ENCODE measurements at places on chromosomes 7 and 10.

- DNase-seq, result no peak
Observed at GRCh38 chr10:26550774-26551526, 112.8 kb downstream of the APBB1IP start.

DNA sequence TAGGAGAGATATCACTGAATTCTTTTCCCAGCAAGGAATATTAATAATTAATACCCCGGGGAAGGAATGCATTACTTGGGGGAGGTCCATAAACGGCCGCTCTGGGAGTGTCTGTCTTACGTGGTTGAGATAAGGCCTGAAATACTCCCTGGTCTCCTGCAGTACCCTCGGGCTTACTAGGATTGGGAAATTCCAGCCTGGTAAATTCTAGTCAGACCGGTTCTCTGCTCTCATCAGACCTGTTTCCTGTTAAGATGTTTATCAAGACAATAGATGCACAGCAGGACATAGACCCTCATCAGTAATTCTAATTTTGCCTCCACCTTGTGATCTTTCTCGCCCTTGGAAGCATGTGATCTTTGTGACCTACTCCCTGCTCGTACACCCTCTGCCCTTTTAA, 162.8 kb upstream of the KCND2 start:
- DNase-seq, result no peak

DNA sequence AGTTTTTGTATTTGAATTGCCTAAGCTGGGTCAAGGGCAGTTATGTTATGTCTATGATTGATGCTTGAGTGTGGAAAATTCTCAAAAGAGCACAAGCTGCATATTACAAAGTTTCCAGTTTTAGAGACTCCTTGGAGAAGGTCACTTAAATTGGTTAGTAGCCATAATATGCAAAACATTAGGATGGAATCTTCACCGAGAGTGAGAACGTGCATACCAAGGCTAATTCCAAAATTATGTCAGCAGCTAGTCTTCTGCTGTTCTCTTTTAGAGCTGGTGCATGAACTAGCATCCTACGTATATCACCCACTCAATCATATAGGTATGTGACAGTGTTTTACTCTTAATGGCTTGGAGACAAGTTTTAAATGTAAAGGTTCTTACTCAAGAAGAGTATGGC, 49.2 kb downstream of the MKX start:
- no peak for DNase-seq

GRCh38 chr7:107993891-107994291, 9.1 kb downstream of the LAMB1 start:
- DNase-seq, result no peak

GRCh38 chr10:34908481-34908880, 93.4 kb upstream of the PARD3 start:
- peak; percentile 79 for DNase-seq

DNA sequence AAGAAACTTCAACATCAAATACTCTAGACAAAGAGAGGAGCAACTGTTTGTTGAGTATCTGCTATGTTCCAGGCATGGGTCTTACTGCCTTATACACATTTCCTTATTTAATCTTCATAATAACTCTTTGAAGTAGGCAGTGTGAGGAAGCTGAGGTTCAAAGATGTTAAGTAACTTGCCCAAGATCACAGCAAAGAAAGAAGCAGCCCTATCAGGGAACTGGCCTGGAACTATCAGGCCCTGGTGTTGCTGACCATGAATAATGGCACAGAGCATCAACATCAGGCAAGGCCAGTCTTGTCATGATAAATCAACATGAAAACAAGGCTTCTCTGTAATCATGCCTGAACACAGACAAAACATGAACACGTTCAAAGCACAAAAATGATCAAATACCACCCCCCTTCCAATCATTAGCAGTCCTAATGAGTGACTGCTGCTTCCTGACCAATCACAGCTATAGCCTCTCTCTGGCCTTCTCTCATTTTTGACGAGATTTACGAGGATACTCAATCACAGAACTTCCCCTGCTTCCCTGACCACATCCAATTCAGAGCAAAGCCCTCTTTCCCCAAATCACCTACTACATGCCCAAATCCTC, 2.3 kb downstream of the GSDME start:
- DNase-seq, result no peak

GRCh38 chr7:81285142-81285871, 366.5 kb upstream of the SEMA3C start:
- DNase-seq, result peak; percentile 38

GRCh38 chr7:152925412-152926147, 166.0 kb downstream of the ACTR3B start:
- DNase-seq, result no peak

DNA sequence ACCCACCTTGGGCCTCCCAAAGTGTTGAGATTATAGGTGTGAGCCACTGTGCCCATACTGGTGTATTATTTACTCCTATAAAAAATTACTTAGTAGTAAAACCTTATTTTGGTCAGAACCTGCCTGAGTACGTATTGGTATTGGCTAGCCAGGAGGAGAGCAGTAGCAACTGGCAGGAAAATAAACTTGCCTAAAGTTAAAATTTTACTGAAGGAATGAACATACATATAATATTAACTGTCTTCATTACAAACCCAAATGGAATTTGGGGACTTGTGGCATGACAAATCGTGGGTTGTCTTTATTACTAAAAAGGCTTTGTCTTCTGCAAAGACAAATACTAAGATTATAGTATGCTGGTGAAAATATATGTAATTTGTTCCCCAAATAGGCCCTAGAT, 8.4 kb downstream of the RAB18 start:
- no peak for DNase-seq

- DNase-seq, result no peak
Observed at GRCh38 chr10:86062647-86063145, 303.9 kb downstream of the GRID1 start.

- DNase-seq, result no peak
Observed at GRCh38 chr7:106073701-106074100, 38.4 kb downstream of the SYPL1 start.

DNA sequence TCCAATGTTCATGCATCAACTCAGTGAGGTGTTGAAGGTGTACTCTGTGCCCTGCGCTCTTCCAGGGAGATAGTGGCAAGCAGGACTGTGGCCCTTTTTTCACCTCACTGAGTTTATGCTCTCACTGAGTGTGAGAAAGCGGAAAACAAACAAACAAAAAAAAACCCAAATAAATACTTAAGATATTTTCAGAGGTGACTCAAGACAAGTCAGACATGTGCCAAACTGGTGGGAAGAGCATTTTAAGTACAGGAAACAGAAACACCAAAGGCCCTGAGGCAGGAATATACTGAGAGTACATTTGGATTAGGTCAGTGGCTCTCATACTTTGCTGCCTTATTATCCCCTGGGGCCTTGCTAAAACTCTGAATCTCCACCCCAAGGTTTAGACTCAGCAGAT, 111.9 kb upstream of the IGFBP3 start:
- peak; percentile 83 for DNase-seq

DNA sequence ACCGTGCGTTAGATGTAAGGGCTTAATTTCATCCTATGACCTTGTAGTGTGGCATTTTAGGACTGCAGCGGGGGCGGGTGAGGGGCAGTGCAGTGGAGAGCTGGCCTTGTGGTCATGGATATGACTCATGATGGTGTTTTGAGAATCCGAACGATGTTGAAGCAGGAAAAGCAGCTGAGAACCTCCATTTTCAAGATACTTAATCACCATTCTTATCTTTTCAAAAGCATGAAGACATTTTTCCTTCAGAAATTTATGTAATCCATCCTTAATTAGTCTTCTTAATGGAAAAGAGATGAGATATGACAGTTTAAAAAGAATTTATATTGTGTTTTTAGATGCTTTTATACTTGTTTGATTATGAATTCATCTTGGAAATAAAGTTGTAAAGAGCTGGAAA, 9.6 kb downstream of the ATP5F1C start:
- DNase-seq, result peak; percentile 64

GRCh38 chr10:118584181-118584954, 11.1 kb downstream of the PRLHR start:
- peak; percentile 58 for DNase-seq

GRCh38 chr10:83943049-83943448, 196.3 kb upstream of the GHITM start:
- DNase-seq, result no peak

DNA sequence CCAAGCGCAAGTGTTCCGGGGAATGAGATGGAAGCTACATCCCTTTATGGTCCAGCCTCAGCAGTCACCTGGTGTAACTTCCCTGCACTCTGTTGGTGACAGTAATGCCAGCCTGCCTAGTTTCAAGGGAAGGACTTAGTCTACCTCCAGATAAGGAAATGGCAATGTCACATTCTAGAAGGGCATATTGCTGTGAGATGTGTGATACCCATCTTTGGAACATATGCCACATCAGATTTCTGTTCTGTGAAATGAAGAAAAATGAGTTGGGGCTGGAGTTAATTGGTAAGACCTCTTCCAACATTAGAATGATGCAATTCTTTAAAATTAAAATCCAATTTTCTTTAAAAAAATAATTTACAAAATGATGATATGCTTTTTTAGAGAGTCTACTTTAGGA, 212.0 kb downstream of the LRMDA start:
- no peak for DNase-seq

GRCh38 chr7:144508702-144509101, 105.2 kb upstream of the NOBOX start:
- DNase-seq, result no peak

DNA sequence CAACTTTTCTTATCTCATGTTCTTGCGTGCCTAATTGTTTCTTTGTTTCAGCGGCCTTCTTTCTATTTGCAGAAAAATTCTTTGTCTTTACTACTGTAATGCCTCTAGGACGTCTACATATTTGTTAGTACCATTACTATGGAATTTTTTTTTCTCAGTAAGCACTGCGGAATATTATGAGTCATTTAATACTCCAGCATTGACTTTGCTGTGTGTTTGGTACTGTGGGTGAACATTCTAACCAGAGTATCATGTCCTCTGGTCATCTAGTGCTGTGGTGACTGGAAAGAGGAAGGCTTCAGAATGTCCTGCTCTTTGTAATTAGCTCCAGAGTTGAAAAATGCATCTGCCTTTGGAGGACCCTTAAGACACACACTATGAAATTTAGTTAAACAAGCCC, 58.5 kb upstream of the FERD3L start:
- no peak for DNase-seq

DNA sequence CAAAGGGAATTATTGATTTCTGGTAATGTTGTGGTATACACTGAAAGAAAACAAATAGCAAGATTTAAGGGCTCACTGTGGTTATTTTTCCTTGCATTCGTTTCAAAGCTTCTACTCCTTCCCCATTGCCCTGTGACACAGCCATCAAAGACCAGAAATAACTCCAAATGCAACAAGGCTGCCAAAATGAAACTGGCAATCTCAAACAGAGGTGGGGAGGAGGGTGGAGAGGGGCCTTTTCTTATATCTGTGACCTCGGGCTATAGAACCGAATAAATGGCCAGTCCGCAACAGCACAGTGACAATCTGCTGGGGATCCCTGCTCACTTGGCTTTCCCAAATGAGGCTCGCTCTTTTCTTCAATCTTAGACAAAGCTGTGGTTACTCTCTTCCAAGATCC, 17.4 kb upstream of the SPOCK2 start:
- DNase-seq, result no peak

- DNase-seq, result no peak
Observed at GRCh38 chr10:131076356-131076755, 235.2 kb downstream of the TCERG1L start.

GRCh38 chr7:155352076-155352752, 54.5 kb downstream of the INSIG1 start:
- no peak for DNase-seq
